ENCODE measurements at places on chromosomes 3 and 15. TPM values are rescaled to one million over a fixed set of nuclear protein-coding genes. Genes with fewer than 3 reads are reported as not detected.

- peaks cover 22% of the 10 kb centered on the region for H3K4me1 ChIP-seq
- peak overlapping the region; percentile 84 for H3K4me3 ChIP-seq
- peak overlapping the region; percentile 96 for H3K27ac ChIP-seq
- no peaks in the 10 kb centered on the region for H3K27me3 ChIP-seq
- DNase-seq: peak; percentile 28
- no peaks in the 10 kb centered on the region for H3K36me3 ChIP-seq
Measured at GRCh38 chr3:115146032-115146417, 1.1 kb downstream of the ZBTB20 start.

Gene EXD1
- total RNA-seq: not detected

DNA sequence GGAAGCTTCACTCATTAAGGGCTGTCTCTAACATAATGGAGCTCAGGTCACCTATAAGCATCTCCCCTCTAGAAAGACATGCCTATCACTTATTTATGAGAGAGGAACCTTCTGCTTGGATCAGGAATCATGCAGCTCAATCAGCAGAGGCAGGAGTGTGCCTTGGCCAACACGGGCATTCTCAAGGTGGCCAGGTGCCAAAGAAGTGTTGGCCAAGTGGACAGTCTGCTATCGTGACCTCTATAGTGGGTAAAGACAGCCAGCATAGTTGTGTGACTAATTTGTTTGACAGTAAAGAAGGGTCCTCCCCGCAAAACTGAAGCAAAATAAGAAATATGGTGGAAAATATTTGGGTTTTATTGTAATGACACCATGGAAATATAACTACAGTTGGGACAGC lies 14.7 kb upstream of the AGTR1 start:
- H3K27me3 ChIP-seq: no peaks in the 10 kb centered on the region

DNA sequence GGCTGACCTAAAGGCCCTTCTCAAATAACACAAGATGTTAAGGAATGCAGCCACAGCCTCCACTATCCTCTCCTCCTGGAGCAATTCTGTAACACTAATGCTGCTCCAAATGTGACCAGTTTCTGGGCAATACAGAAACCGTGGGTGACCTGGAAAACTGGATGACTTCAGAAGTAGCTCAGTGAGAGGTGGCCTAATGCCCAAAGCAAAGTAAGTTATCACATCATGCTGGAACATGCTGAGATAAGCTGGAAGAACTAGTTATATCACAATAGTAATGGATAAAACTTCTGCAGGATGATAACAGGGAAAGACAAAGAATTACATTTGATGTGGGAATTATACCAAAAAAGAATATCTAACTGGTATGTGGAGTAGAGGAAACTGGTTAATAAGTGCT lies 72.0 kb downstream of the DHX30 start:
- H3K27me3 ChIP-seq: no peaks in the 10 kb centered on the region
- peaks cover 42% of the 10 kb centered on the region for H3K36me3 ChIP-seq
- DNase-seq: no peak
- H3K4me3 ChIP-seq: no peak overlapping the region
